ENCODE measurements at places on chromosomes 6 and 20.
A peak's percentile ranks its signal among the peaks of the same experiment; 100 is the strongest.

DNA sequence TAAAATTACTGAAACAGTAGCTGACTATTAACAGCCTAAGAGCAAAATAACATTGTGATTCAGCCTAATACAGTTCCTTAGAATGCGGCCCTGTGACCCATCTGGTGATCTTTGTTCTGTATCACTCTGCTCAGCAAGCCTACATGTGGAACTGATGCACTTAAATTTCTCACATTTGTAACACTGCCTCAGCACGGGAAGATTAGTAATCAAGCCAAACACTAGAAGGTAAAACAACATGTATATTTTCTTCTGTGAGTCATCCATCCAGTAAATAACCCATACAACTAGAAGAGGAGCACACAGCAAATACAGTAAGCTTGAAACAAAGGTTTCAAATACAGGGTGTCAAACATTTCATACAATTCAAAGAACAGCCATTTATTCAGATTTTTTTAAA lies 189.7 kb upstream of the NOX3 start:
- no peak for DNase-seq

GRCh38 chr6:24566020-24566767 lies 71.4 kb downstream of the ALDH5A1 start:
- DNase-seq: no peak

- DNase-seq: no peak
Measured at GRCh38 chr20:49140411-49140810, 47.7 kb downstream of the STAU1 start.

GRCh38 chr20:20732641-20733040 lies 20.2 kb upstream of the RALGAPA2 start:
- no peak for DNase-seq

GRCh38 chr20:48951646-48952045 lies 30.1 kb downstream of the ARFGEF2 start:
- DNase-seq: no peak

DNA sequence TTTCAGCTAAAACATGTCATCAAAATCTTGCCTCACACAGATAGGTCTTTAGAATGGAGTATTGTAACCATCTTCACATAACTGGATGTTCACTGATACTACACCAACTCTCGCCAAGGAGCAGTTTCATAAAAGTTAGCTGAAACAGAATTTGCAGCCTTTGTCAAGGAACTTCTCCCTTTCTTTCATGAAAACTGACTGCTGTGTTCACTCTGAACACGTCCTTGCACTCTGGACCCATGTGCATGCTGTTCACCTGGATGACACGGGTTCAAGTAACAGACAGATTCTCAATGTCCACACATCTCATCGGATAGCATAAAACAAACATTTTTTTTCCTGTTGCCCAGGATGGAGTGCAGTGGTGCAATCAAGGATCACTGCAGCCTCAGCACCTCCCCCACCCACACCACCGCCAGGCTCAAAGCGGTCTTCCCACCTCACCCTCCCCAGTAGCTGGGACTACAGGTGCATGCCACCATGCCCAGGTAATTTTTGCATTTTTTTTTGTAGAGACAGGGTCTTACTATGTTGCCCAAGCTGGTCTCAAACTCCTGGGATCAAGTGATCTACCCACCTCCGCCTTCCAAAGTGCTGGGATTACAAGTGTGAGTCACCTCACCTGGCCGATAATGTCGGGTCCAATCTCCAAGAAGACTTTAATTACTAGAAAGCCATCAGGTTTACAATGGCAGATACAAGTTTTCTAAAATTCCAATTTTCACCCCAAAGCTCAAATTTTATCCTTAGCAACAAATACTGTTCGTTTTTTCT lies 9.4 kb downstream of the DIDO1 start:
- DNase-seq: no peak

DNA sequence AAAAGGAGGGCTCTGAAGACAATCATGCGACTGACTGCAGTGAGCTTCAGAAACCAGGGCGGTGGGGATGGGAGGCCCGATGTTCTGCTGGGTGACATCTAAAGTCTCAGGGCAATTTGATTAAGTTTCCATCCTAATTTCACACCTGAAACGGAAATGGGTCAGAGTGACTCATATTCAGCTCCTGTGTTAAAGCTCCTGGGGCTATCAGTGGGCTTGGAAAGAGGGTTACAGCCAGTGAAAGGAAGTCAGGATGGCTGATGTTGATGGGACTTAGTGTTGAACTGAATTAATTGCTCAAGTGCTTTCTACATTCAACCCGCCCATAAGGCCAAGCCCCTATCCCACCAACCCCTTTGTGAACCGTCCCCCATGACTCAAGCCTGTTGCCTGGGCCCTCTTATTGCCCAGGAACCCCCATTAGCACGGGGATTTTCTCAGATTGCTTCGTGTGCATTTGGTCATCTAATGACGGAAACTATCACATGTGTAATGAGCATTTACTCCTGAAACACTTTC lies 47.1 kb upstream of the TBC1D7 start:
- no peak for DNase-seq

GRCh38 chr6:70680396-70680795 lies 12.7 kb downstream of the SMAP1 start:
- no peak for DNase-seq

GRCh38 chr20:48215536-48215935 lies 430.3 kb upstream of the SULF2 start:
- no peak for DNase-seq

- DNase-seq: no peak
Measured at GRCh38 chr20:25036331-25036936, 21.5 kb downstream of the ACSS1 start.

DNA sequence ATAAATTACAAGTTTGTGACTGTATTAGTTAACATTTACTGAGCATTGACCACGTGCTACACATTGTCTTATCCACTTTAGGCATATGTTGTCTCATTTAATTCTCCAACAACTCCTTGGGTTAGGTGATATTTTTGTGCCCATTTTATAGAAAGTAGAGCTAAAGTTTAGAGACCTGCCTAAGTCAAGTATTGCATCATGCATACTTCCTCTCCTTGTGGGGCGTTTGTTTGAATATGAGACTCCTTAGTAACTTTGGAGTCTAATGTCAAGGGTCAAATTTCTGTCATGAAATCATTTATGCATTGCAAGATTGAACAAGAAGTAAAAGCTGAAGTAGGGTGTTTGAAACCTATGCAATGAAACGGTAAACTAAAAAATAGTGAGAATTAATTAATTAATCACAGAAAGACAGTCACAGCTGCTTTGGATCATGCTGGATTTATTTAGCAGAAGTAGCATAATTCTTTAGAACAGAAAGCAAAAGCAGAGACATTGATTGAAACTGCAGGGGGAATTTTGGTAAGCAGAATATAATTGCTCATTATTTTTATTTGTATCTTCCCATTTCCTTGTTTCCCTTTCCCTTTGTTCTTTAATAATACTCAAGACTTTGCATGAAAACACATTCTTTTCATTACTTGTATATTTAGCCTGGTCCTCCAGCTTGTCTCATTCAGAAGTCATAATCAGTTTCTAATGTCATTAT lies 1374.4 kb upstream of the GJE1 start:
- no peak for DNase-seq

DNA sequence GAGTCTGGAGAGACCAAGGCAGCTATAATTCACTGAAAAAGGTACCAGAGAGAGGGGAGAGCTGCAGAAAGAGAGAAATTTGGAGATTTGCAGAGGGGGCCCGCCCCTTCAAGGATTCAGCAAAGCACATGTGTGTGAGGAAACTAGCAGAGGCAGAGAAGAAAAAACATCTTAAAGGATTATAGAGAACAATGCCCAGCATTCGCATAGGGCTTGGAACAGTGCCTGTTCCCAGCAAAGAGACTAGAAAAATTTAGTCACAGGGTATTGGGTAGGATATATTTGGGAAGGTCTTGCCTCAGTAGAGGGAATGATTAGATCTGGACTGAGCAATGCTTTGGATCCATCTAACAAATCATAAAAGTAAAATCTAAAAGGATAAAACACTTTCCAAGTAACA lies 44.0 kb downstream of the SRPK1 start:
- DNase-seq: no peak

DNA sequence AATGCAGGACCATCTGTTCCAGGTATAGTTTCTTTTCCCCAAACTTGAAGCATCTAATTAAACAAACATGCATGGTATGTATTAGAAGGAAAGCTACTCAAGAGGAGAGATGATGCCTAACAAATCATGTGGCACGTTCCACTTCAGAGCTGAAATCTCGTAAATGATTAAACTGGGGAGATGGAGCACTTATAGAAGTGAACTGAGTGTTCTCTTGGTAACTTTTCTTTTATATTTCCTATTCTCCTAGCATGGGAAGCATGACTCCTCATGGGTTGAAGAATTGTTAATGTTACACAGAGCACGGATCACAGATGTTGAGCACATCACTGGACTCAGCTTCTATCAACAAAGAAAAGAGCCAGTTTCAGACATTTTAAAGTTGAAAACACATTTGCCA lies 61.1 kb downstream of the CCN2 start:
- DNase-seq: no peak

DNA sequence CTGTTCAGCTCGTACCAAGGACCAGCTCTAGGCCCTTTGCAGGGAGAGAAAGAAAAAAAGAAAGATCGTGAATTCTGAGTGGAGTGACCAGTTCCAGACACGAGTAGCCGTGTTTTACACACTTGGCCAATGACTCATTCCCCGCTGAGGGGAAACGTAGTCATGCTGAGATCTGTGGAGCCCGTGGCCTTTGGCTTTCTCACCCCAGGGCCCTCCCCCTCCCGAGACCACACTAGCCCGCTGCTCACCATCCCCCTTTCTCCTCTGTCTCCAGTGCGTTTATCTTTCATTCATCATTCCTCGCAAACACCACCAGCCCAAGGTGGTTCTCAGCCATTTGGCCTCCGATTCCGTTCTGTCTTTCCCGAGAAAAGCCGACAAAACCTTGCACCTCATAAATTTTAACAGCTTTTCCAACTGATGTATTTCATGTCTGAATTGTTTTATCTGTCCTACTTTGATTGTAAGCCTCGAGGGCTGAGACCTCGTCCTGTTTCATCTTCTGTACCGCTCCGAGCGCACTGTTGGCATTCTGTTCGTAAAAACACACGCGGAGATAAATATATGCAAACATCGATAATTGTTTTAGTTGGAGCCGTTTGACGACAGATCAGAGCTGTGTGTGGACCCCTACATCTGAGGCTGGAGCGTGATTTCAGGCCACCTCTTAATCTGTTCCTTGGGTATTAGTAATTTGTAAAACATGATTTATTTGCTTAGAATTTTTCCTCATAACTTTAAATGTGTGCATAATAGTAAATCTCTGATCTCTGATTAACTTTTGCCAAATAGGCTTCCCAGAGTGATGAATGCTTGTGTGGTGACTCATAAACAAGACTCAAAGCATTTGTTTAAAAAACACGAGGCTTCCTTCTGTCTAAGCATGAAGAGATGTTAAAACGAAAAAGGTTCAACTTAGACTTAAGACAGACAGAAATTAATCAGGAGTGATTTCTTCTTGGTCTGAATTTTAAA lies 336.6 kb downstream of the CDH4 start:
- DNase-seq: peak; percentile 84

DNA sequence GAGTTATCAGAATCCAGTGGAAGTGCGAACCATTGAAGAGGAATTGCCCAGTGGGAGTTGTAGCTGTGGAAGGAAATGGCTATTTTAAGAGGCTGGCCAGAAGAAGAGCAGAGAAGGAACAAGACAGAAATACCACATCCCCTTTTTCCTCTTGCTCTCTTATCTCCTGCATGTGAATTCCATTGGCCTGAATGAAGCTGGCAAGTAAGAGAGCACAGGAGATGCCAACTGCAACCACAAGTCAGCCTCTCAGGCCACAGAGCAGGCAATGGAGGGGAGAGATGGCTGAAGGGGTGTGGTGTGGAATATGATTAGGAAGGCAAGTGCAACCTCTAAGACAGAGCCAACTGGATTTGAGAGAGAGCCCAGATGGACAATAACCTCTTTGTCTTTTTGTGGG lies 362.7 kb upstream of the IMPG1 start:
- no peak for DNase-seq

DNA sequence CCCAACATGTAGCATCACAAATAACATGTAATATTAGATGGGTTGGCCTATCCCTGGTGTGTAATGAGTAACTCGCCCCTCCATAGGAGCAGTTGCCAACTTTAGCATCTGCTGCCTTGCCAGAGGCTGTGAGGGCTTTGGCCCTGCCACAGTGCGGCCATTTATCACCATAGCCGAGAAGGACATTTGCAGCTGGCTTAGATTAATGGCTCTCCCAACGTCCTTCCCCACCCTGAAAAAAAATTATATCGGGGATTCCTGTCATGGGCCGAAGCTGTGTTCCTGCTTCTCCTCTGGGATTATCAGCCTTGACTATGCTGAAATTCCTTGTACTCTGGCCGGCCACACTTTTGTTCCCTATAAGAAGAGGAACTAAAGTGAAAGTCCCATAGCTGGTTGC lies 7.6 kb upstream of the ADIG start:
- no peak for DNase-seq

DNA sequence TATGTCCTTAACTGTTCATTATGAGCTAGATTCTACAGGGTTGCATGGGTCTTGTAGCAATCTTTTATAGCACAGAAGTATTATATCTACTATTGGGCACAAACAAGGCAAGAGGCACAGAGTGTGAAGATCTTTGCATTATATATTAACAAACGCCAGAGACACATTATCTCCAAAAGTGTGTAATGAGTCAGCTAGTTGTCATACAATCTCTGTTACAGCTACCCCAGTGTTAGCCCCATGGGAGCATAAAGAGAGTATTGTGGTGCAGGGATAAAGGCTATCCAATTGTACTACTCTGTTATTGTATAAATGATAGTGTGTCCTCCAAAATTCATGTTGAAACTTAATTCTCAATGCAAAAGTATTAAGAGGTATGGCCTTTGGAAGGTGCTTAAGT lies 148.4 kb upstream of the RIMS1 start:
- no peak for DNase-seq

GRCh38 chr6:3152689-3153088 lies 4.7 kb downstream of the TUBB2A start:
- no peak for DNase-seq

GRCh38 chr6:133083248-133083967 lies 157.7 kb upstream of the EYA4 start:
- no peak for DNase-seq

- DNase-seq: no peak
Measured at GRCh38 chr6:85458782-85459181, 8.9 kb downstream of the NT5E start.

GRCh38 chr20:36493801-36494114 lies 47.6 kb upstream of the MYL9 start:
- peak; percentile 83 for DNase-seq

DNA sequence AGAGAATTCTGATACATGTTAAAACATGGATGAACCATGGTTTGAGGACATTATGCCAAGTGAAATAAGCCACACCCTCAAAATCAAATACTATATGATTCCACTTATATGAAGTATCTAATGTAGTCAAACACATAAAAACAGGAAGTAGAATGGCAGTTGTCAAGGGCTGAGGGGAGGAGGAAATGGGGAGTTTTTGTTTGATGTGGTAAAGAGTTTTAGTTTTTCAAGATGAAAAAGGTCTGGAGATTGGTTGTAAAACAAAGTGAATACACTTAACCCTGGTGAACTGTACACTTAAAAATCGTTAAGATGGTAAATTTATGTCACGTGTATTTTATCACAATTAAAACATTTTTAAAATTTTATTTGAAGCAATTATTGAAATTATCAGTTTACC lies 127.4 kb upstream of the GRIK2 start:
- DNase-seq: no peak
